ENCODE measurements at places on chromosomes 7 and 10. TPM values are rescaled to one million over a fixed set of nuclear protein-coding genes. Genes with fewer than 3 reads are reported as not detected.

GRCh38 chr7:128165927-128166420, 75.1 kb upstream of the LEP start:
- DNase-seq = no peak

DNA sequence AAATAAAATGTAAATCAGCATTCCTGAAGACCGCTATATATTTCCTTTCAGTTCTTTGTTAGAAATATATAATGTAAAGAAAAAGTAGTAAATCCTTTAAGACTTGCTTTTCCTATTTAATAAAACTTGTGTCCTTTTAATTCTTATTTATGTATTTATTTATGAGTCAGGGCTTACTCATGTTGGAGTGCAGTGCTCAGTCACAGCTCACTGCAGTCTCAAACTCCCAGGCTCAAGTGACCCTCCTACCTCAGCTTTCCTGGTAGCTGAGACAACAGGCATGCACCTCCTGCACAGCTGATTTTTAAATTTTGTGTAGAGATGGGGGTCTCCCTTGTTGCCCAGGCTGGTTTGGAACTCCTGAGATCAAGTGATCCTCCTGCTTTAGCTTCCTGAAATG, 724.5 kb downstream of the ANKRD7 start:
- DNase-seq = no peak

GRCh38 chr7:121301446-121302213, 27.2 kb upstream of the WNT16 start:
- no peak for DNase-seq

DNA sequence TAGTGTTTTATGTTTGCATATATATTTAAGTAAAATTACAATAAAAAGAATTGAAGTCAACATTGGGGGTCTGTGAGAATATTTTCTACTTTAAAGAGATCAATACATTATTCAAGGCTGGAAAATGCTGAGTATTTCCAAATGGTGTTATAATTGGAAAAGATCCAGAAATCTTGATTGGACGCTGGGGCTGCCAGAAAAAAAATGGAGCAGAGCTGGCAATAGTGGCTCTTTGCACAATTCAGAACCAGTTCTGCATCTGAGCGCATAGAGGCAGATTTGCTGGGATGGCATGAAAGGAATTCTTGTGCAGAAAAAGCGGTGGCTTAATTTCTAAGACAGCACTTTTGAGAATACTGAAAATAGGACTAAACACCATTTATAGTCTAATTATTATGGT, 10.8 kb upstream of the VWC2 start:
- no peak for DNase-seq

Gene SPDYE1
- 1.6 TPM for polyA plus RNA-seq

Gene DMBT1
- polyA plus RNA-seq = not detected

Gene MAGI2
- polyA plus RNA-seq = 3.7 TPM

Gene UBE2H
- 96.2 TPM for polyA plus RNA-seq

Gene ZNF107
- polyA plus RNA-seq = 4.8 TPM
